CD4-positive, alpha-beta T cell treated with Interleukin-6 at 100 ng/mL for 8 hours (primary cell): ENCODE measurements at places on chromosomes 12 and 14.

DNA sequence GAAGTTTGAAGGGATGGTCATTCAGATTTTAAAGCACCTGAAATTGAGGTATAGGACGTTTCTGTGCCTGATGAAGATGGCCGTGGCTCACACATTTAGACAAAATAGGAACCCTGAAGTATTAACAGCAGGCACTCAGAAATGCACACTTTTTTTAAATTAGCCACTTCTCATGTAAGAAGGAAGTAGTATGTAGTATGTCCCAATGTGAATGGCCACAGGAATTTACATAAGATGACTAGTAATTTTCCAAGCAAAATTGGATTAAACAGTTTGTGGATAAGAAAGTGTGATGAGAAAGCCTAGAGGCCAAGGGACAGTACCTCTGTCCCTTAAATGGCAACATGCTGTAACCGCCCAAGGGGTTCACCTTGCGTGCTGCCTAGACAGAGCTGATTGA, 1.8 kb upstream of the MIS18BP1 start:
- DNase-seq: no peak

DNA sequence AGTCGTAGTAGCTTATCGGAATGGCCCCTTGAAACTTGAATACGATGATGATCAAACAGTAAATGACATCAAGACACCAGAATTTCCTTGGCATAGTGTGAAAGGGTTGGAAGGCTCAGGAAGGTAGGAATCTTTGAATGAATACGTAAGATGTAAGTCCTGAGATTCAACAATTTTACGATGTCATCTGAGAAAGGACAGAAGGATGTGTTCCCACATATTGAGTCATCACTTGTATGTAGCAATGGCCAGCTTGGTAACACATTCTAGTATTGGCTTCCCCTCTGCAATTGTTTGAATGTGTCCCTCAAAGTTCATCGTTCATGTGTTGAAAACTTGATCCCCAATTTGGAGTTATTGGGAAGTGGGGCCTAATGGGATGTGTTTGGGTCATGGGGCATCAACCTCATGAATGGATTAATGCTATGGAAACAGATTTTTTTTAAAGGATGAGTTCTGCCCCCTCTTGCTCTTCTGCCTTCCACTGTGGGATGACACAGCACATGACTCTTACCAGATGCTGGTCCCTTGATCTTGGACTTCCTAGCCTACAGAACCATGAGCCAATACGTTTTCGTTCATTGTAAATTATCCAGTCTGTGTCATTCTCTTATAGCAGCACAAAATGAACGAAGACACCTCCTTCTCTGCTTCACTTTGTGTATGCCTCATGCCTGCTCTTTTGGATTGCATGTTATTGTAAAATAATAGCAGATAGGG, 284.6 kb downstream of the BCAT1 start:
- DNase-seq: no peak

- no peak for DNase-seq
These were observed 1021.5 kb downstream of the TMEM121 start for GRCh38 chr14:106547735-106548434.

DNA sequence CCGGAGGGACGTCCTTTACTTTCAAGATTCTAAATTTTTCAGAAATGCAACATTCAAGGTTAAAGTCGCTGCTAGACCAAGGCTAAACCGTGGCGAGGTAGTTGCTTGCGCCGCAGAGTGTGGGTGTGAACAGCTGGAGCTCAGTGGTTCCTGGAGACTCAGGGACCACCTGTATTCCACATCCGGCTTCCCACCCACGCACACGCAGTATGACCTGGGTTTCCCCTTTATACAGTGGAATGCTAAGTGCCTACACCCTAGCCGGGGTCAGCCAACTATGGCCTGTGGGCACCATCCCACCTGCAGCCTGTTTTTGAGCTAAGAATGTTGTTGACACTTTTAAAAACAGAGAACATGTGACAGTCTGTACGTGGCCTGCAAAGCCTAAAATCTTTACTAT, 42.9 kb upstream of the TESC start:
- no peak for DNase-seq

DNA sequence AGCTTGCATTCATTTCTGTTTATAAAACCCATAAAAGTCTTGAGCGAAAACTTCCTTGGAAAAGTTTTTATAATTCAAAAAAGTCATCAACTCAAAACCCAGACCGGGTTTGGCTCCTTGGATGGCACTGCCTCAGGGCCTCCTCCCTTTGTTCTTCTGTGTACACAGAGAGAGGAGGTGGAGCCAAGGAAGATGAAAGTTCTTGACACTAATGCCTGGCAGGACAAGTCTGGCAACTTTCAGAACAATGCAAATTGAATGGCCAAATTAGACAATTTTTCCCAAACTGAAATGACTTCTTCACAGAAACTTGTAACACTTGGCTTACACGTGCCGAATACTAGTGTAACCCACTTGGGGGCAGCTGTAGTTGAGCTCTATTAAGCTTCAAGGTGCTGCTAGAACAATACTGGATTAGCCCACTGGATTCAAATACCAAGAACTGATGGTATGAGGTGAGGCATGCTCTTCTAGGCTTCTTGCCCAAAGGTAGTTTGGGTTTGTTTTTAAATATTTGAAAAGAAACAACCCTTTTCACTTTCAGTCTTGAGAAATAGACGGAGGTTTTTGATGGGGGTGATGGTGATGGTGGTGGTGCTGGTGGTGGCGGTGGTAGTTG, 86.6 kb upstream of the FRMD6 start:
- DNase-seq: no peak

DNA sequence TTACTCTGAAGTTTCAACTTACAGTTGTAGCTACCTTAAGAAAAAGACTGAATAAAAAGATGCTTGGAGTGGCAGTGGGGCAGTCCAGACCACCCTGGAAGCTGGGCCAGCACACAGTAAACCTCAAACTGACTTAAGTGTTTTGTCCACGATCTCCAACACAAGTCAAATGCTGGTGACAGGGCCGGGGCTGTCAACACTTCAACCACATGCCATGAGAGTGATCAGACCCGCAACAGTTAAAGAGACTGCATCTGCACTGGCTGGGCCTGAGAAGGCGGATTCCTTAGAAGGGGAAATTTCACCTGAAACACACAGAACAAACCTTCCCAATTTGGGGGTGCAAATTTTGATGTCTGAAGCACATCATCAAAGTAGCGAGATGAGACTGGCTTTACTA, 223.5 kb upstream of the CAND1 start:
- DNase-seq: no peak

DNA sequence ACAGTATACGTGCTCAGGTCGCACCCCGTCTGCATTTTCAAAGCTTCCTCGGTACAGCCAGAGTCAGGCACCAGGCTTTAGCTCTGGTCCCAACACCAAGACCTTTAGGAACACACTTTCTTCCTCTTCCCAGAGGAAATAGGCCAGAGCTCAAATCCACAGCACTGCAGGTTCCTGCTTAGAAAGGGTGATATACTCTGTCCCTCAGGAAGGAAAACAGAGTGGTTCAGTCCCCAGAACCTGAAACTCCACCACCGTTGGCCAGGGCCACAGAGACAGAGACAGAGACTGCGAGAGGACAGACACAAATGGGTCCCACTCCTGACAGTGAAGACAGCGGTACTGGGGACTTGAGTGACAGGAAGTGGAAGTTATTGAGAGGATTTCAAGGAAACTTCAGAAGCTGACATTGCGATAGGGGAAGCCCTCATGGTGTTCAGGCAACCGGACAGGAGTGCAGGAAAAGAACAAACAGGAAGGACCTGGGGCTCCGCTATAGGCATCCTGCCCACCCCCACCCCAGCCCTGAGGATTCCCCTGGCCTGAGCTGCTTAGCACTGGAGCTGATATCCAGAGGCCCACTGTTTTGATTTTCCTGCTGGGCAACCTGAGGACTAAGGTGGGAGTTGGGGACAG, 5.5 kb upstream of the KRT8 start:
- no peak for DNase-seq

- no peak for DNase-seq
These were observed 23.0 kb downstream of the OR10P1 start for GRCh38 chr12:55659486-55660385.

DNA sequence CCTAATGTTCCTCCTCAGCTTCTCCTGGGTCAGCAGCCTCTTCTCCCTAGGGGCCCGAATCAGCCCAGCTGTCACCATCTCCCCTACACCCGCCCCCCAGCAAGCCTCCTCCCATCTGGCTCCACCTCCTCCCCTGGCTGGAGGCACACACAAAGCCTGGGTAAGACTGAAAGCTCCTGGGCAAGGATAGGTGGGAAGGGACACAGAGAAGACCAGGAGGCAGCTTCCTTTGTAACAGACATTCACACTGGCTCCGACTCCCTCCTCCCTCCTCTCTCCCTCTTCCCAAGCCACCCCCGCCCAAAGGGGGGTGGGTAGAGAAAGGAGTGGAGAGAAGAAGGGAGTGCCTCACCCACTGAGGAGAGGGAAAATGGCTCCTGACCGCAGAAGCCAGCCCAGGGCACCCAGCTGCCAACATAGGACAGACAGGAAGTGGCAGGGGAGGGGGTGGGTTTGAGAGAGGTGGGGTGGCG, 4.0 kb downstream of the CHD4 start:
- DNase-seq: peak; percentile 62

GRCh38 chr14:50970886-50971781, 26.9 kb upstream of the PYGL start:
- DNase-seq: no peak

DNA sequence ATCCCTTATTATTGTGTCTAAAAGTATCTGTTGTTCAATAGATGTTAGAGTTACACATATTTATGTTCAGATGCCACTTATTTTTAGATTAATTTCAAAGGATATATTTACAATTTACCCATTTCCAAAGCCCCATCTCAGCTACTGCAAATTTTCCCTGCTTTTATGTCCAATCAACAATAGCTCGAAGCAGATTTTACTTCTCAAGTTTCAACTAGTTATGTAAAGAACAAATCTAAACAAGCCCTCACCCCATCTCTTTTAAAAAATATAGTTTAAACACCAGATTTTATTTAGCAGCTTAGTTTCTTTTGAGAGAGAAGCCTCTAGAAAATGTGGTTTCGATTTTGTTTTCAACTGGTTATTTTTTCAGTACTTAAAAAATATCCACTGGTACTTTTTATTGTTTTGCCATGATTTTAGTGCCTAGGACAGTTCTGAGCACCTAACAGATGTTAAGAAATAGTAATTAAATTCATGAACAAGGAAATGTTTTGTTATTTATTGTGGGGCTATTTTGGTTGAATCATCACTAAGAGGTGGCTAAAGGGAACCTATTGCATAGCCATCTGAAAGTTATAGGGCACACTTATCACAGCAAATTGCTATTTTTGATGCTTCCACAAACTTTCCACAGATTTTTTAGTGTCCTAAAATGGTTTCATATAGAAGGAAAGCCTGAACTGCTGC, 96.2 kb upstream of the BMP4 start:
- DNase-seq: no peak

DNA sequence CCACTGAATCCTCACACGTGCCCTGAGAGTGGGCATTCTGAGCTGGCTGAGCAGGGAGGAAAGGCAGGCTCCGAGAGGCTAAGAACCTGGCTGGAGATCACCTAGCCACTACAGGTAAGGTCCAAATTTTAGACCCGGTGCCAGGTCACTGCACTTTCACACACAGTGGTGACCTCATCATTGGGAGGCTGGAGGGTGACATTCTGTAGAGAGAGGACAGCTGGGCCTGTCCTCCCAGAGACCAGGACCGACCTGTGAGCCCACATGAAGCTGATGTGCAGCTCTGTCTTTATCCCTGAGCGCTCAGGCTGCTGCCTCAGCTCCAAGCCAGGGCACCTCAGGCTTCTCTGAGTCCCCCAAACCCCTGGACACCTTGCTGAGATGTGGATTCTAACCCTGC, 4.1 kb downstream of the TTC7B start:
- DNase-seq: no peak

GRCh38 chr12:16121953-16122352, 155.5 kb downstream of the SLC15A5 start:
- no peak for DNase-seq

DNA sequence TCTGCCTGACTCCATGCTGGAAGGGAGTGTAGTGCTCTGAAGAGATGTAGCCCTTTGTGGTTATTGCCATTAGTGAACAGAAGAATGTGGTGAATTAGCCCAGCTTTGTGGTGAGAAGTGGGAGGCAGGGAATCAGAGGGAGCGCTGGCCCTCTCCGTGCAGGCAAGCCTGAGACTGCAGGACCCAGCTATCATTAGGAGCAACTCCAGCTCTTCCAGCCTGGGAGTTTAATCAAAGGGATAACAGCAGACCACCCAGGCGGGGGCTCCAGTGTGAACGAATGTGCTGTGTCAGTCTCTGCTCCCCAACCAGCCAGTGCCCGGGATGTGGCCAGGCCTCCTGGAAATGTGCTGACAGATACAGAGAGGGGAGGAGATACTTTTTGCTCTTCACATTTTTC, 142.7 kb downstream of the TTLL5 start:
- DNase-seq: no peak

- DNase-seq: no peak
These were observed 1.8 kb upstream of the PHLDA1 start for GRCh38 chr12:76033081-76034011.

GRCh38 chr12:97903356-97903755, 440.8 kb downstream of the RMST start:
- no peak for DNase-seq

DNA sequence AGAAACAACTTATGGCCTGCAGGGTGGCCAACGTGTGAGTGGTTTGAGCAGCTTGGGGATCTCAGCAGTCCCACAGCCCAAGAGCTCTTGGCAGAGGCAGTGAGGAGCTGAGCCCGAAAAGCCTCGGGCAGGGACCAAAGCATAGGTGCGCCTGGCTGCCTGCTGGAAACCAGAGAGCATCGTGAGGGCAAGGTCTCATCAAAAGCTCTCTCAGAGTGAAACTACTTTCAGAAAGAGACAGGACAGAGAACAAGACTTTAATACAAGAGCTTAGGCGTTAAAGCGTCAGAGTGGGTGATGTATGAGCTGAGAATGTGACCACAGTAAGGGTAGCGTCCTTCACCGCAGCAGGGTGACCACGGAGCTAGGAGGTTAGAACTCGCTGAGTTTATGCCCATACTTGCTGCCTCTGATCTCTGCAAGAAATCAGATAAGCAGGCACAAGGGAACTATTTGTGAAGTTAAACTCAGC, 30.8 kb downstream of the LGMN start:
- DNase-seq: no peak

DNA sequence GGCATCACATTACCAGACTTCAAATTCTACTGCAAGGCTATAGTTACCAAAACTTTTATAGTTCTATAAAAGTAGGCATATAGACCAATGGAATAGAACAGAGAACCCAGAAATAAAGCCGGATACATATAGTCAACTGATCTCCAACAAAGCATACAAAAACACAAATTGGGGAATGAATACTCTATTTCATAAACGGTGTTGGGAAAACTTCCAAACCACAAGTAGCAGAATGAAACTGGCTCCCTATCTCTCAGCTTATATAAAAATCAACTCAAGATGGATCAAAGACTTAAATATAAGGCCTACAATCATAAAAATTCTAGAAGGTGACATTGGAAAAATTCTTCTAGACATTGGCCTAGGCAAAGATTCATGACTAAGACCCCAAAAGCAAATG, 187.9 kb upstream of the PLXNC1 start:
- no peak for DNase-seq

DNA sequence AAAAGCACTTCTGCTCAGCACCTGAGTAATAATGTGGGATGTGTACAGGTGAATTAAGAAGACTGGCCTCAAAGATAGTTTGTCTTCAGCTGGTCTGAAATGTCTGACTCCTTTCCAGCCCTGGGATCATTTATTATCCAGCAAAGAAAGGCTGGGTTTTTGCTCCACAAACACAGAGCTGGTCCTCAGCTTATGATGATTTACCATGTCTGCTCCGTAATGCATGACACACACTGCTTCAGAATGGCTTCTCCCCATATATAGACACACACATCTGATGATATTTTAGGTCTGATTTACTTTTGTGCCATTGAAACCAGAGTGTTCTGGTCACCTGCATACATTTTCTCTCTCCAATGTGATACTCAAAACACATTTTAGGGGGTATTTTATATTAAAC, 225.0 kb downstream of the SLC25A21 start:
- DNase-seq: no peak

- DNase-seq: no peak
These were observed 16.0 kb upstream of the FBLN5 start for GRCh38 chr14:91963465-91963864.
